ENCODE measurements at places on chromosomes 2 and 18.

- no peak for DNase-seq
Observed at GRCh38 chr2:157735532-157735931, 106.9 kb upstream of the ACVR1C start.

- no peak for DNase-seq
Observed at GRCh38 chr2:66568650-66569300, 133.8 kb downstream of the MEIS1 start.

GRCh38 chr18:24068945-24069693, 54.6 kb downstream of the TTC39C start:
- DNase-seq: no peak

- DNase-seq: no peak
Observed at GRCh38 chr2:70826696-70827350, 6.4 kb upstream of the CLEC4F start.

- no peak for DNase-seq
Observed at GRCh38 chr18:77023102-77023782, 109.3 kb downstream of the MBP start.

DNA sequence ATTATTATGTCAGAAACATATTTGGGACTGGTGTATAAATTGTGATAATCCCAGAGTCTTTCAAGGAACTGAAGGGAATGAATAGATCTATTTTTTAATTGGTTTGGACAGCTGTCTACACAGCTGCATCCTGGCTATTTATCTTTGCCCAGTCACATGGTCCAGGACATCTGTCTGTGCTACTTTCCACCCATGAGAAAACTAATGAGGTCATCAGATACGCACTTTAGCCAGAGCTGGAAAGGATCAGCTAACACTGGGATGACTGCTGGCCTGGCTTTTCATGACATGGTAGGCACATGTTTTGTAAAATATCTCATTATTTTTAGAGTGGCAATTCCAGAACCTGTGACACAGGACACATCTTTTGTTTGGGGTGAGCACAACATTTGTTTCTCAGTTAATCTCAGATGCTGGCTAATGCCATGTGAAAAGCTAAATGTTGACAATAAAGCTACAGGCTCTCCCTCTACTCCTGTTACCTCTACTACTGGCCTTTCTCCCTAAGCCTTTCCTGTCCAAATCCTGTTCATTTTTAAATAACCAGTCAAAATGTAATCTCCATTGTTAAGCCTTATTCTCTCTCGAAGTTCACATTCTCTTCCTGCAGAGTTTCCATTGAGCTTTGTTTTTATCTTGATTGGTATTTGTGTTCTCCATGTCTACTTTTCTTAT, 500.7 kb downstream of the RIT2 start:
- no peak for DNase-seq

- no peak for DNase-seq
Observed at GRCh38 chr2:76270096-76270710, 559.5 kb upstream of the GCFC2 start.
